Activated naive CD4-positive, alpha-beta T cell (primary cell): ENCODE measurements at places on chromosomes 12 and 14.

- no peak for DNase-seq
Measured at GRCh38 chr12:64634508-64635092, 24.3 kb downstream of the RASSF3 start.

GRCh38 chr14:100770605-100771120 is 44.0 kb downstream of the DLK1 start:
- no peak for DNase-seq

GRCh38 chr14:90585106-90585505 is 188.3 kb downstream of the CALM1 start:
- no peak for DNase-seq

DNA sequence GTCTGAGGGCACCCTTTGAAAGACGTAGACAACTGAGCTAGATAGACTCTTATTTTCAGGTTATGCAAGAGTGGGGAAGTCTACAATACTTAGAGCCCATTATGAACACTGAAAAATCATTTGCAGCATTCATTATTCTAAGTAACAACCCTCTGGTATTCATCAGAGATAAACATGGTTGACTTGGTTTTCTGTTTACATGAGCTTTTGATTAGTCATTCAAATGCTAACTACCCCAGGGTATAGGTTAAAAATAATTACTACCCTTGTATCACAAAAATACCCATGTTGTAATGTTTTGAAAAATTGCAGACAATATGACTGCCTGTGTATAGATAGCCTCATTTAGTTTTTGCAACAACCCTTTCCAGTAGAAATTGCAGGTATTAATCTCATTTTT is 78.5 kb downstream of the PPFIBP1 start:
- no peak for DNase-seq

DNA sequence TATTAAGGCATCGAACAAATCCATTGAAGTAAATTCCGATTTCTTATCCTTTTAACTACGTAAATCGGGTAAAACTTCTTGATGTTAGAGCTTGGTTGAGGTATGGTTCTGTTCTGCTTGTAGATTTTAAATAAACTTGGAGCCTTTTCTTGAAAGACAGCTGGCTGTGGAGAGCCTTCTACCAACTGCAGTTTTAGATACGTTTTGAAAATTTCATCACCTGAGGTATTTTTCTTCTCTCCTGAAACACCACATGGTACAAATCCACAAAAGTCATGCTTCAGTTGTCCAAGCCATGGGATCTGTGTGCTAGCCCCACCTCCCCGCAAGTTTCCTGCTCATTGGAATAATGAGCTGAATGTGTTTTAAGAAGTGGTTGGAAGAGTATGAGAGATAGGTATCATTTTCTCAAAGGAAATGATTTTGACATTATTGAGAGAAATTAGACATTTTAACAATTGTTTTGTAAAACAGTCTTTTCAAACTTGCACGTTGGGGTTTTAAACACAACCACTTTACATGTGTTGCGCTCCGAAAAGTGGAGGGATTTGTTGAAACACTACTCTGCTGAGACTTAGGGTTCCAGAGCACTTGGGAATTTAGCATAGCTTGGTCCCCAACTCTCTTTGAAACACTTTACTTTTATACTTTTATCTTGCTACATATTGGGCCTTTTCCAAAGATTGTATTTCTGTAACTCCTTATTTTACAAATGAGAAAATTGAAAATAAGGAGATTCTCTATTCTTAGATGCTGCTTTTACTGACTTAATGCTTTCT is 1.4 kb downstream of the PPM1A start:
- no peak for DNase-seq
